ENCODE measurements at places on chromosomes 12 and 14.

DNA sequence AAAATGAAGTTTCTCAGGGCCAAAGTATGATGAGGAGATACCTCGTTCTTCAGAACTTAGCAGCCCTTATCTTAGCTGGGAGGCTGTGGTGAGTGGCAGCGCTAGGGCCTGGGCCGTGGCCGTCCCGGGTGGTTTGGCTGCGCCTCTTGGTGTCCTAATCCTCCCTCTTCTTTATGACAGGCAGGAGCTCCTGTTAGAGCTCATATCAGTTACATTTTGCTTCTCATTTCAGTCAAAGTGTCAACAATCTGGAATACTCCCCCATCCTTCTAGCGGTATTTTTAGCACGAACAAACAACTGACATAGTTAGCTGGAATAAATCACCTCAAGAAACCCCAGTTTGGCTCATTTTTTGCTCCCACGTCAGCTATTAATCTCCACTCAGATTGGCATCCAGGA, 188.8 kb downstream of the TTC7B start:
- no peak for DNase-seq

DNA sequence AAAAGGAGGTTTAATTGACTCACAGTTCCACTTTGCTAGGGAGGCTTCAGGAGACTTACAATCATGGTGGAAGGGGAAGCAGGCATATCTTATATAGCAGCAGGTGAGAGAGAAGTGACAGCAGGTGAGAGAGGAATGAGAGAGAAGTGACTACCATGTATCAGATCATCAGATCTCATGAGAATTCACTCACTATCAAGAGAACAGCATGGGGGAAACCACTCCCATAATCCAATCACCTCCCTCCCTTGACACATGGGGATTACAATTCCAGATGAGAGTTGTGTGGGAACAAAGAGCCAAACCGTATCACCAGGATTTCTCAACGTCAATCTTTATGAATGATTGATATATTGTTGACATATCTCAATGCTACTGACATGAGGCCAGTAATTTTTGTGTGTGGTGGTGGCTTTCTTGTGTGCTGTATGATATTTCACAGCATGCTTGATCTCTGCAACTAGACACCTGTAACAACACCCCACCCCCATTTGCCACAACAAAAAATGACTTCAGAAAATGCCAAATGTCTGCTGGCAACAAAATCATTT, 1470.9 kb upstream of the SEL1L start:
- DNase-seq = no peak

GRCh38 chr12:76183459-76184186, 99.1 kb upstream of the NAP1L1 start:
- no peak for DNase-seq

DNA sequence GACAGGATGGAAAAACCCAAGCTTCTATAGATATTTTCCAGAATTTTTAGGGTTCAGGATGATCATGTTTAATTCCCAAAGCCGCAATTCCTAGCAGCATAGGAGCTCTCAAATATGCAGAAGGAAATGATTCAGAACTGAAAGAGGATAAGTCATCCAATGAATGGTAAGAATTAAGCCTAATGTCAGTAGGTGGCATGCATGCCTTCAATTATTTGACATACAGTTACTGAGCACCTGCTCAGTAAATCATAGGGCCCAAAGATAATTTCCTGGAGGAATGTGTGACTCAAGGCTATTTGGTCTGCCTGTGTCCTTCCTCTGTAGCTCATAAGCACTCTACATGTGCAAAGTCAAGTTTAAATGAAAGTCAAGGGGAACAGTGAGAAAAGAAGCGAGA, 116.8 kb upstream of the SLC38A4 start:
- no peak for DNase-seq

DNA sequence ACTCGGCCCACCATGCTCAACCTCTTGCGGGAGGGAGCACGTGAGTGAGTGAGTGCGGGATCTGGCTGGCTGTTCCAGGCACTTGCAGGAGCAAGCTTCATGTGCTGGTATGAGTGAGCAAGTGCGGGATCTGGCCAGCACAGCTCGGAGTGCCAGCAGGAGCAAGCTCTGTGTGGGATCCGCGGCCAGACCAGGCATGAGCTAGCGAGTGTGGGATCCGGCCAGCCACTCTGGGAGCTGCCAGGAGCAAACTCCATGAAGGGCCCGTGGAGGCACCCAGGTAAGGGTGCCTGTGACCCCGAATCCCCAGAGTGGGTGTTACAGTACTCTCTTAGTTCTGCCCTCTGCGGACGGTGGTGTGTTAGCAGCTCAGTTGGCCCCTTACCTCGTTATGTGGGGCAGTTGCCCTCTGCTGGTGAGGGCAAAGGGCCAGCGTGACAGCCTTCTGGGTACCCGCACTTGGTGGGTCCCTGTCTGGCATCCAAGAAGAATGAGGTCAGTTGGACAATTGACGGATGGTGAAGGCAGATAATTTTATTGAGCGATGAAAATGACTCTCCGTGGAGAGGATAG, 38.3 kb downstream of the RAD51B start:
- no peak for DNase-seq

- no peak for DNase-seq
These were observed 1024.9 kb downstream of the TMEM121 start for GRCh38 chr14:106551265-106551664.

GRCh38 chr12:131345521-131346436, 365.1 kb upstream of the SFSWAP start:
- no peak for DNase-seq

GRCh38 chr14:35533357-35534207, at the start of gene INSM2:
INSM2 (plus strand) TSS chr14:35534164; CDS start chr14:35534253, 89 bp downstream.
- peak; percentile 67 for DNase-seq

- DNase-seq = no peak
These were observed 85.6 kb upstream of the TMEM263 start for GRCh38 chr12:106870116-106870515.

DNA sequence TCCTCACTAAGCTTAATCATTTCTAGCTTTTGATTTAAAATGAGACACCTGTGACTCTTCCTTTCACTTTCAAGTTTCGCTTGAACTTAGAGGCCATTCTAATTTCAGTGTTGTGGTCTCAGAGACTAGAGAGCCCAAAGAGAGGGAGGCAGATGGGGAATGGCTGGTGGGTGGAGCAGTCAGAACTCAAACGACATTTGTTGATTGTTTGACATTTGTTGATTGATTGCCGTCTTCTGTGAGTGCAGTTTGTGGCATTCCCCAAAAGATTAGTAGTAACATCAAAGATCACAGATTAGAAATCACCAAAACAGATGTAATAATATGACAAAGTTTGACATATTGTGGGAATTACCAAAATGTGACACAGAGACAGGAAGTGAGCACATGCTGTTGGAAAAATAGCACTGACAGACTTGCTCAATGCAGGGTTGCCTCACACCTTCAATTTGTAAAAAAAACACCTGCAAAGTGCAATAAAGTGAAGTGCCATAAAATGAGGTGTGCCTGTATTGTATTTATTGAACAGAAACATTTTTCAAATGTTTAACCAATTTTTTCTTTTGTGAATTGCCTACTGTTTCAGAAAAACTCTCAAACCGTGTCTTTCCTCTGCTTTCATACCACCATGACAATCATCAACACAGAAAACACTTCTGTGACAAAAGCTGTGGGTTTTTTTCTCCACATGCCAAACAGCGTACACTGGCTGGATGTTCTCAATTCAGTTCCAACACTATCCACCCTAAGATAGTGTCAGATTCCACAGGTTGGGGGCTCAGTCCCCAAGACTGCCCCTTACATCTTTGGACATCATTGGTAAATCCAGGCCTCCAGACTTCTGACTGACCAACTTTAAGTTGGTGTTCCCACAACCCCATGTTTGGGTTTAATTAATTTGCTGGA, 376.3 kb upstream of the RGS6 start:
- peak; percentile 18 for DNase-seq

DNA sequence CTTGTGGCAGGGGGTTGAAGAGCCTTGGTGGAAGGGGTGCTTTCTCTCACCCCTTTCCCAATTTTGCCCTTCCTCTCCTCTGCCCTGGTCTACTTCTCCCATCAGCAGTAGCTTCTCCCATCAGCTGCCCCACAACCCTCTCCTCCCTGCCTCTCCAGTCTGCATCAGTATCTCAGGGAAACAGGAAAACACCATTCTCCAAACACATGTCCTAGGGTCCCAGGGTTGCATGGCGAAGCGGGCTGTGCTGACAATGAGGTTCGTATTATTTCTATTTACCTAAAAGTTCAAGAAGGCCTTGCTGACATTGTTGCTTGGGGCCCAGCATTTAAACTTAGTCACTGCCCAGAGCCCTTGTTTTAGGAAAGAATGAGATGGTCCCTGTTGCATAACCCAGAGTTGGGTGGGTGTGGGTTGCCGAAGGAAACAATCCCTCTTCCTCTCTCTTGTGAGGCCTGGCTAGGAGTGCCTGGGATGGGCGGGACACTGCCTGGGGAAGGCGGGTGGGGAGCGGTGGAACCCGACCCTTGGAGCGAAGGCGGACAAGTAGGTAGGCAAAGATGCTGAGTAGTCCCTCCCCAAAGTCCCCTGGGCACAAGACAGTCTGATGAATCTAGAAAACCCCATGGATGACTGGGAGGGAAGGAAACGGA, 1.3 kb upstream of the IGFBP6 start:
- DNase-seq = no peak

DNA sequence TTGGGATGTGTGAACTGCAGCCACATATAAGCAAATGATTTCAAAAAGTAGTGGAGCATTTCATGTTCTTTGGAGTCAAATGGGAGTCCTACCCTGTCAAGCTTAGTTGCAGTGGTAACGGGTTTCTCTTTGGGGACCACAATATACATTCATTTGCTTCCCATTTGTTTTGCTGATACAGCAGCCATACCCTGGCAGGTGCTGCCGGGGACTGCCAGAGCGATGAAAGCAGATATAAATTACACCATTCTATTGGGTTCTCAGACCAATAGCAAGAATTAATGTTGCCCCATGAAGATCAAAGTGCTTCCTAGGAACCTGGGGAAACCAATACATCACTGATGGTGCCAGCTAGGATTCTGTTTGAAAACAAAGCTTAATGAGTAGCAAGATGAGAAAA, 1621.5 kb upstream of the FLRT2 start:
- no peak for DNase-seq

DNA sequence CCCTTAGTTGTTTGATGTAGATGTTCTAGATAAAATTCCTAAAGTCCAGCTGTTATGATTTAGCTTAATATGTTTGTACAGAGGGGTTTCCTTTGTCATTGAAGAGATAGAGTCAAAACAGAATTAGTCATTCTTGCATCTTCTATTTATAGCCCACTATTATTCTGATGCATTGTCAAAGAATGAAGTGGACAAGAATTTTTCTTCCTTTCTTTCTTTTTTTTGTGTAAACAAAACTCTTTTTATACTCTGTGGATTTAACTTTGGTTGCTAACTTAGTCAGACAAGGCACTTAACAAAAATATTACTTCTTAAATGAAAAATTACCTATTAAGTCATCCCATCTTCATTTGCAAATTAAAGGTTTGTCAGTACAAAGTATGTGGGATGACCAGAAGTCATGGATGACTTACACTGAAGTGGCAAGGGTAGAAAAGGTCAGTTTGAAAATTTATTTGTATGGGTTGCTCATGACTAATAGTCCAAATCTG, 215.6 kb upstream of the DDHD1 start:
- DNase-seq = no peak

- DNase-seq = no peak
These were observed 270.6 kb downstream of the NAV3 start for GRCh38 chr12:78101113-78101876.

GRCh38 chr12:126337556-126338441, 1272.6 kb downstream of the AACS start:
- DNase-seq = no peak

DNA sequence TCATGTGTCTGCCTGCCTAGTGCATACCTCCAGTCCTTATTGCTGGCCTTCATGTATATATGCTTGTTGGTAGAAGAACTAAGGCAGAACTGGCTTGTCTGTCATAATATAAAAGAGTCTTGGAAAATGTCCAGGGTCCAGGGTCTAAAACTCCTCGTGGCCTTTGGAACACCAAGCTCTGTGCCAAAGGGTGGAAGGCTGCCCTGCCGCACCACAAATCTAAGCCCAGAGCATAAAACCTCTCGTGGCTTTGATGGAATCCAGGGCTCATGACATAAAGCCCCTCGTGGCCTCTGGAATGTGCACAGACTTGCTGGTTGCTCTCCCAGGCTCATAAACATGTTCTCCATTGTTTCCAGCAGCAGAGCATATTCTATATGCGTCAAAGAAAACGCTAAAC, 107.9 kb downstream of the BBS10 start:
- no peak for DNase-seq

GRCh38 chr12:88723219-88723618, 142.9 kb upstream of the KITLG start:
- DNase-seq = no peak

DNA sequence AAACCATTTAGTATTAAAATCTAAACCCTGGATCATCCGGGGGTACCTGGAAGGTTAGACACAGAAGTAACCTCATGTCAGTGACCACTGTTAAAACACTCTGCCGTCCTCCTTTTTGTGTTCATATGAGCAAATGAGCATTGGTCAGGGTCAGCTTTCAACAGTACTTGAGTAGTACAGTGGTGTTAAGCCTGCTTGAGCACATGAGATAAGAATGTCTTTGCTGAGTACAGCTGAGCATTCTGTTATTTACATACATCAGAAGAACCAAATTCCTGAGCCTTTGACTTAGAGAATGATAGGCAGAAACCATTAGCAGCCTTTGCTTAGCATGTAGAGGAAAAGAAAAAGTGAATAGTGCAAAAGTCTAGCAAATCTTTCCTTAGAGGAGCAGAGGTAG, 38.6 kb upstream of the LRTM2 start:
- no peak for DNase-seq

DNA sequence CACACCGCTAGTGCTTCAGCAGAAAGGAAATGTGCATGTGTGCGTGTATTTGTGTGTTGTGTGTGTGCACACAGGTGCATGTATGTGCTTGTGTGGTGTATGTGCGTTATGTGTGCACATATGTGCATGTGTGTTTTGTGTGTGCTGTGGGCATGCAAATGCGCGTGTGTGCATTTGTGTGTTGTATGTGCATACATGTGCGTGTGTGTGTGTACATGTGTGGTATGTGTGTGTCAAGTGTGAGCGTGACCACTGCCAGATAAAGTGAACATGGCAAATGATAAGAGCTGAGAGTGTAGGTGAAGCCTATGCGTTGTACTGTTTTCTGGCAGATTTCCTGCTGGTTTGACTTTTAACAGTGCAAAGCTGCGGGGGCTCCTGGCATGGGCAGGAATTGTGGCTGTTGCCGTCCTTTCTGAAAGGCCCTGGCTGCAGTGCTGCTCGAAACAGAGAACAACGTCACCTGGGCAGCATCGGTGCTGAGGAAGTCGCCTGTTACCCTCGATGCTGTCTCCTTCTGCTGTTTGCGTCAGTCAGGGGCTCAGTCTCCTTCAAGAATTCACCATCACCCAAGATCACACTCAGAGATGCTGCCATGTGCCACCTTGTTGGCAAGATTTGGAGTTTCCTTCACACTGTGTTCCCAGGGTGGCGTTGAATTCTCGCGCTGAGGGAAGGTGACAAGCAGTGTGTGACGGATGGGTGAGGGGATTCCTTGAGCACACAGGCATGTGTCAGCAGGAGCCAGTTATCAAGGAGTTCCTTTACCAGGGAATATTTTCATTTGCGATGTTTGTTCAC, 56.1 kb downstream of the ADGRD1 start:
- DNase-seq = no peak

DNA sequence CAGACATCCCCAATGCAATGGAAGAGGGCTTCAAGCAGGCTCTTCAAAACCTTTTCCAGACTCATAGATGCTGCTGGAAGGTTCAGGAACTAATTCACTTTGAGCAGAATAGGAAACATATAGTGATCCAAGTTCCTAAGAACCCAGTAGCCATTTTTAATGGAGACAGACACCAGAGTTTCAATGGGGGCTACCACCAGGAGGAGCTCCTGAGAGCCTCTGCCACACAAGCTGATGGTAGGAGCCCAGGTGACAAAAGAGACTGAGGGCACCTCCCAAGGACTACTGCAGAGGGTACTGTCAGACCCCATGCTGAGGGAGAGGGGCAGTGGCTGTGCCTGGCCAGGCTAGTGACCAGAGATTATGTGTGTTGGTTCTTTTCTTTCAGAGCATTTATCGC, 45.9 kb downstream of the IFNG start:
- peak; percentile 15 for DNase-seq
